ENCODE measurements at places on chromosomes 1 and 21. TPM values are rescaled to one million over a fixed set of nuclear protein-coding genes. Genes with fewer than 3 reads are reported as not detected.

- ATAC-seq, result no peak
Observed at GRCh38 chr1:15260418-15261154, 13.6 kb downstream of the FHAD1 start.

COL6A1 gene
- 107 TPM for total RNA-seq

ANGPTL7 gene
- total RNA-seq, result 0.25 TPM

DNA sequence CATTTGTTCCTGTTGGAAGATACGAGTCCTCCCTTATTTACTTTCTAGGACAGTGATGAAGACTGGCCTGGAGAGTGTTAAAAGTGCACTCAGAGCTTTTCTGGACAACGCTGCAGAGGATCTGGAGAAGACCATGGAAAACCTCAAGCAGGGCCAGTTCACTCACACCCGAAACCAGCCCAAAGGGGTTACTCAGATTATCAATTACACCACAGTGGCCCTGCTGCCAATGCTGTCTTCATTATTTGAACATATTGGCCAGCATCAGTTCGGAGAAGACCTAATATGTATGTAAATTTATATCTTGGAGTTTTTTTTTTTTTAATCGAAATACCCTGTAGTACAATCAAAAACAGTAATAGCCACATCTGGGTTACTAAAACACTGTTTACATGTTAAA lies 190.5 kb downstream of the ZP4 start:
- ATAC-seq, result no peak

DNA sequence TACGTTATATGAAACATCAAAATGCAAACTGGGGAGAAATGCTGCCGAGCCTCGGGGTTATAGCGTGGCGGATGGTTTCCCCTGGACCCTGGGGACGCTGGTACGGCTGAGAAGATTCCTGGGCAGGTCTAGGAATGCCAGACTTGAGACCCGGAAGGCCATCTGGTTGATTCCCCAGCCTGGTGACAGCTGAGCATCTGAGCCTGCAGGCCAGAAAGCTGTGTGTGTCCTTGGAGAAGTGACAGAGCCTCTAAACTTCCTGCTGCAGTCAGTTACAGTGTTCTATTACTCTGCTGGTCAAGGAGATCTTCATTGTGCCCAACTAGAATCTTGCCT lies 2.3 kb downstream of the VASH2 start:
- ATAC-seq, result no peak

DNA sequence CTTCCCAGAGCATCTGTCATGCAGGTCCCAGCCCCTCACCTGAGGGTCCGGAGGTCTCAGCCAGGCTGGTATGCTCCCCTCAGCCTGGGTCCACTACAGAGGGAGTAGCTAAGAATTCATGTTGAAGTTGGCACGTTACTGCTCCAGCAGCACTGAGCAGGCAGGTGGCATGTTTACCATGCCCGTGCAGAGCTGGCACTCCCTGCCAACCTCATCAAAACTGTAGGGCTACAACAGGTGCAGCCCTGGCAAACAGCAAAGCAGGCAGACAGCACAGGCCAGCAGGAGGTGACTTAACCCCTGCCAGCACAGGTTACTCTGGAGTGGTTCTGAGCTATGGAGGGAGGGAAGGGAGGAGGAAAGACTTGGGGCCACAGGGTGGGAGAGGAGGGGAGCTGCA lies 46.4 kb downstream of the NUAK2 start:
- ATAC-seq, result no peak

GRCh38 chr1:171139890-171140289 lies 45.2 kb upstream of the FMO2 start:
- ATAC-seq, result no peak

HES5 gene
- total RNA-seq, result not detected

PLXNA2 gene
- 42.6 TPM for total RNA-seq

- no peak for ATAC-seq
Observed at GRCh38 chr1:229328598-229329362, 14.1 kb downstream of the CCSAP start.

Measured in motor neuron (in vitro differentiated cells).